ENCODE measurements at places on chromosomes 6 and 20.

DNA sequence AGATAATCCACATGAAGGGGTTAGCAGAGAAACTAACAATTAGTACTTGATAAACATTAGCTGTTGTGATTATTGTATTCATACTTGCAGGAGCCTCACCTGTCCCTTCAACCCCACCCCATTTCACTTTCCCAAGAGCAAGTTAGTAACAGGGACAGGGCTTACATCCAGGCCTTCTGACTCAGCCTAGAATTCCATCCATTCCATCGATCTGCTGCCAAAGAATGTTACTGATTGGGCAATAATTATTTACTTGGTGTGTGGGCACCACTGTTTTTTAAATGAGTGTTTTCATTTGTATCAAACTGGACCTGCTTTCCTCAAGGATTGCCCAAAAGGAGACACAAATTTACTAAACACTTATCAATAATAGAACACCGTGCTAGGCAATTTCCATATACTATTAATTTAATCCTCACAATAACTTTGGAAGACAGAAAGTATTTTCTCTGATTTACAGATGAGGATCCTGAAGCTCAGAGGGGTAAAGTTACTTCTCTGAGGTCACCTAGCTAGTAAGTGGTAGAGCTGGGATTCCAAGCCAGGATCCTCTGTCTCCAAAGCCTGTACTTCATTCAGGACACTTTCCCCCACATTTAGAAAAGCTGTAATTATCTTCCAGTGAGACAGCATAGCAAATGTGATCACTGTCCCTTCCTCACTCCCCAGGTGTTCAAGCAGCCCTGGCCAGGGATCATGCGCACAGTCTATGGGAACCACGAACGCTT lies 32.8 kb downstream of the GSS start:
- no peak for DNase-seq

GRCh38 chr20:51287628-51288413 lies 254.7 kb downstream of the NFATC2 start:
- DNase-seq = no peak

- DNase-seq = no peak
Observed at GRCh38 chr20:2002365-2002764, 8.5 kb upstream of the PDYN start.

DNA sequence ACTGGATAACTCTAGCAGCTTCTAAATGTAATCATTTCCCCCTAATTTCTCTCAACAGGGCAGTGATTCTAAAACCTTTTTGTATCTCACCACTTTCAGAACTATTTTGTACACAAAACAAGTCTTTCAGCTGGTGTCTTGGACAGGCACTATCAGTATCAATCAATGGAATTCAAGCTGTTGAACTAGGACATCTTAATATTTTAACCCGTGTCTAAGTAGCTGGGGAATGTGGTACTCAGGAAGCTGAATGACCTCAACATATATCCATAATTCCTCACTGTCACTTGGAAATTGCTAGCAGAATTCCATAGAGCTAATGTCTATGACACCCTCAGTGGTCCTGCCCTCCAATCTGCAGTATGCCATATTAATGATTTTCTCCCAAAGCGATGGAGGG lies 24.5 kb downstream of the ADAT2 start:
- DNase-seq = no peak

- no peak for DNase-seq
Observed at GRCh38 chr6:102398788-102399390, 1005.4 kb downstream of the GRIK2 start.

DNA sequence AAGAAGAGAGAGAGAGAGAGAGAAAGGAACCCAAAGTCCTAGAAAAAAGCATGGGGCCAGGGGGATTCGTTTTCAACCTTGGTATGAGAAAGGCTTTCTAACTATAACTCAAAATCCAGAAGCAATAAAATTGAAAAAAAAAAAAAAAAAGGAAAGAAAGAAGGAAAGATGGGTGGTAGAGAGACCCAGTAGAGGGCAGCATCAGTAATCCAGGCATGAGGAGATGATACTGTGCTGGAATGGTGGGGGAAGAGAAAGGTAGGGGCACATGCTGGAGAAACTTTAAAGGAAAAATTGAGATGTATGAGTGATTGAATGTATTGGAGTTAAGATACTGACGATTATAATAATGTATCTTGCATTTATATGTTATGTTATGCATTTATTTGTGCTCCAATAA lies 1040.7 kb upstream of the FLRT3 start:
- no peak for DNase-seq

- DNase-seq = no peak
Observed at GRCh38 chr20:825710-826421, 7.6 kb upstream of the FAM110A start.

- DNase-seq = no peak
Observed at GRCh38 chr6:37779111-37779800, 40.3 kb upstream of the ZFAND3 start.

DNA sequence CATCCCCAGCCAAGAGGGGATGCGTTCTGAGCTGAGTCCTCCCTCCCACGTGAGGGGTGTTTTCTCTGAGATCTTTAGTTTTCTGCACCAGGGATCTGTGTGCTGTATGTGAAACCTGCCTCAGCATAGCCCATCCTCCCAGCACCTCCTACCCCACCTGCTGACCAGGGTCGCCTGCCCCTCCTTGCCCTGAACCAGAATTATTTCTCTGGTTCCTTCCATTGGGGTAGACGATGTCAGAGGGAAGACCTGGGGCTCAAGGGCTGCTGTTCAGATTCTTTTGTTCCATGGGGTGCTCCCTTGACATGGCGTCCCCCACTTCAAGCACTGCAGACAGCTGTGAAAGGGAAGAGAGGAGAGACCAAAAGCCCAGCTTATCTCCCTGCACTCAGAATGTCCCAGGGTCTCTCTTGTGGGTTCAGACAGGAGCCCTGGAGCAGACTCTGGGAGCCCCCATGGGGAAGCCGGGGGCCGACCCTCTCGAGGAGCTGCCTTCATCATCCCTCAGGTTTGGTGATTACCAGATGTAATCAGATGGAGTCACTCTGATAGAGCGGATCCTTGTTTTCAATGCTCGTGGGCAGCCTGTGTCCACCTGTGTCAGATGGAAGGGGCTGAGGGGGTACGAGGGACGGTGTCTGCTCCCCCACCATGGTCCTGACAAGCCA lies 74.3 kb downstream of the ERMARD start:
- no peak for DNase-seq

DNA sequence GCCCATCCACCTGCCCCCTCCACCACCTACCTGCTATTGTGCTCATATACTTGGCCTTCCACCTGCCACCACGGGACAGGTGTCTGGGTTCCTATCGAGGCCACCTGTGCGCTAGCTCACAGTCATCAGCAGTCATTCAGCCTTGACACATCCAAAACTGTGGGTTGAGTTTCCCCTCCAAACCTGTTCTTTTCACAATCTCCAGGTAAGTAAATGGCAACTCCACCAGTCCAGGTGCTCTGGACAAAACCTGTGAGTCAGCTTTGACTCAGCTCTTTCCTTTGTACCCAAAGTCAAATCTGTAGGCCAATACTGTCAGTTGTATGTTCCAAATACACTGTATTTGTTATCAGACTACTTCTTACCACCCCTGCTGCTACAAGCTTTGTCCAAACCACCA lies 52.6 kb downstream of the SPTLC3 start:
- no peak for DNase-seq

DNA sequence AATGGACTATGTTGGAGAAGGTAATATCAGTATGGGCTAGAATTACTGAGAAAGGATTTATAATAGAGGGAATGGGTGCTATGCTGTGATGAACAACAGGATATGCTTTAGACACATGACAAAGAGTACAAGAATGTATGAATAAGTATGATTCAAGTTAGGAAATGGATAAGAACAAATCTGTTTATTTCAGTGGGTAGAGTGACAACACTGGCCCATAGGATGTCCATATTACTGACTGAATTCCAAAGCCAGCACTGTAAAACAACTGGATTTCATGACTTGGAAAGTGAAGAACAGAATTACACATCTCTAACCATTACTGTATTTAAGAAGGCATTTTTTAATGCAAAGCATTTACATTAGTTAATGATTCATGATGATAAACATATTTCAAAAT lies 35.9 kb downstream of the EPM2A start:
- DNase-seq = no peak

GRCh38 chr6:71349976-71350615 lies 61.5 kb downstream of the OGFRL1 start:
- no peak for DNase-seq

GRCh38 chr20:56289652-56290051 lies 41.1 kb downstream of the MC3R start:
- no peak for DNase-seq

- no peak for DNase-seq
Observed at GRCh38 chr6:119044255-119044654, 34.2 kb downstream of the FAM184A start.

GRCh38 chr6:32973144-32974015 lies 5.0 kb downstream of the BRD2 start:
- peak; percentile 66 for DNase-seq
